ENCODE measurements at places on chromosomes 1 and 21.

DNA sequence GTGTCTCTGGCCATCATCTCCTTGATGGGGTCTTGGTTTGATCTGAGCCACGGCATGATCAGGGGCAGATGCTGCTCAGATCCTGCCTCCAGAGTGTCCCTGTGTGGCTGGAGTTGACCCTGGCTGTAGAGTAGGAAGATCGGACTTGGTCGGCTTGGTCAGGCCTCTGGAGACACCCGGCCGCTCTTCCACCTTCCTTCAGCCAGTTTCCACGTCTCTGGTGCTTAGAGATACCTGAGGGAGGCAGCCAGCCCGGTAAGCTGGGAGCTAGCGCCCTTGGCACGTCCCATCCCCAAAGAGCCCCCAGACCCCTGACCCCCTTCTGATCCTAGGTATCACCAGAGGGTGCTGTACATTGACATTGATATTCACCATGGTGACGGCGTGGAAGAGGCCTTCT is 8.8 kb downstream of the MARCKSL1 start:
- DNase-seq: no peak

DNA sequence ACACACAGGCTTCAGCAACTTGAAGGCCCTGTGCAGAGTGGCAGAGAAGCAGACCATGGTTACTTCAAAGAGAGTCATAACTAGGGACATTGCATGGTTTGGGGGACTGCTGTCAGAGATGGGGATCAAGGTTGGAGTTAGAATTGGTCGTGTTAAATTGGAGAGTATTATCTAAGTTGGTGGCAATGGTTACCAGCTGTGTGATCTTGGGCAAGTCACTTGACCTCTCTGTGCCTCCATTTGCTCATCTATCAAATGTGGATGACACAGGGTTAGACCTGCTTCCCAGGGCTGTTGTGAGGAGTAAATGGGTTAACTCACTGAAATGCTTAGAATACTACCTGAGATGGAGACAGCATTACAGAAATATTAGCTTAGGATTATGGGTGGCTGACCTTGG is 91.1 kb downstream of the PAX7 start:
- no peak for DNase-seq

DNA sequence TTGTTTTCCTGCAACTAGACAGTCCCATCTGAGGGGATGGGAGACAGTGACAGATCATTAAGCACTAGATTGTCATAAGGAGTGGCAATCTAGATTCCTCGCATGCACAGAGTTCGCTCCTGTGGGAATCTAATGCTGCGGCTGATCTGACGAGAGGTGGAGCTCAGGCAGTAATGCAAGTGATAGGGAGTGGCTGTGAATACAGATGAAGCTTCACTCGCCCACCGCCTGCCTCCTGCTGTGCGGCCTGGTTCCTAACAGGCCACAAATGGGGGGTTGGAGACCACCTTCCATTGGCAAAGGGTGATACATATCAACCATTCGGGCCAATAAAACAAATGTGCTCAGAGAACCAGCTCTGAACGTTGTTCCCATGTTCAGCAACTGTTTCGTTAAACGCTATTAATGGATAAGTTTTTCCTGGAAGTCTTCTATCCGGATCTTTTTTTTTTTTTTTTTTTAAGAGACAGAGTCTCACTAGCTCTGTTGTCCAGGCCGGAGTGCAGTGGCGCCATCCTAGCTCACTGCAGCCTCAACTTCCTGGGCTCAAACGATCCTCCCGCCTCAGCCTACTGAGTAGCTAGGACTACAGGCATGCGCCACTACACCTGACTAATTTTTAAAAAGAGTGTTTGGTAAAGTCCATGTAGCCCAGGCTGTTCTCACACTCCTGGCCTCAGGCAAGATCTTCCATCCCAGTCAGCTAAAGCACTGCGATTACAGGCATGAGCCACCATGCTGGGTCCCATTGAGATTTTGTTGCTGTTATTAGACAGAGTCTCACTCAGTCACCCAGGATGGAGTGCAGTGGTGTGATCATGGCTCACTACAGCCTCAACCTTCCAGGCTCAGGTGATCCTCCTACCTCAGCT is 8.7 kb upstream of the RSRP1 start:
- no peak for DNase-seq

DNA sequence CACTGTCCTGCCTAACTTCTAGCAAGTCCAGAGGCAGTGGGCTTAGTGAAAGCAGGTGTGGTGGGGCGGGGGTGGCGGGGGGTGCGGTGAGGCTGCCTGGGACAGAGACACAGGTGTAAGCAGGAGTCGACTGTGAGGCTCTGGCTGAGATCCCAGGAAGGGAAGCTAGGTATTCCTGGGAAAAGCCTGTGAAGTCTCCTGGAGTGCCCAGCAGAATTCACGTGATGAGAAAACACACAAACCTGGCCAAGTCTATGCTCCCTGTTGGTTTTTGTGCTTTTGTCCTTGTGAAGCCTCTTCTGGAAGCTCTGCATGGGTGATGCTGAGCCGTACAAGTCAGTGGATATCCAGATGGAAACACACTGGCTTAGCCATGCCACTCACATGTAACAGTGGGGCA is 5.3 kb downstream of the GALNT2 start:
- no peak for DNase-seq

GRCh38 chr1:50980505-50980904 is 10.5 kb downstream of the CDKN2C start:
- DNase-seq: no peak

GRCh38 chr1:147579934-147580537 is 38.7 kb downstream of the BCL9 start:
- DNase-seq: no peak

GRCh38 chr1:7068552-7068951 is 283.3 kb downstream of the CAMTA1 start:
- no peak for DNase-seq

GRCh38 chr1:203672346-203672745 is 45.7 kb downstream of the ATP2B4 start:
- DNase-seq: no peak

All from stromal cell of bone marrow (primary cell).